ENCODE measurements at places on chromosomes 6 and 20.

GRCh38 chr6:144310765-144311164 lies 25.6 kb downstream of the UTRN start:
- DNase-seq: peak; percentile 47

DNA sequence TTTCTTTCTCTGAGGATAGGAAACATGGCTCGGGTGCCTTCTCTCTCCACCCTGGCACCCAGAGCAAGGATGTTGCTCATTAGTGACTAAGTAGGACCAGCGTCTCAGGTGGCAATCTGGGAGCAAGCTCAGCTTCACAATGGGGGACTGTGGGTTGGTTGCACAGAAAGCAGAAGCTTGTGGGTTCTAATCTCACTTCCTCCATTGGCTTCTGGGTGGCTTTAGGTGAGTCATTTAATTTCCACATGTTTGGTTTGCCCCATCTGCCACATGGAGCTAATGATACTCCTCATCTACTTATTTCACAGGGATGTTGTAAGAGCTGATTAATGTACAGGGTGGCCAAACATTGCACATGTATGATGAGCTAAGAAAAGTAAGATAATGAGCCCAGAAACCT lies 54.8 kb upstream of the AKIRIN2 start:
- DNase-seq: peak; percentile 57

DNA sequence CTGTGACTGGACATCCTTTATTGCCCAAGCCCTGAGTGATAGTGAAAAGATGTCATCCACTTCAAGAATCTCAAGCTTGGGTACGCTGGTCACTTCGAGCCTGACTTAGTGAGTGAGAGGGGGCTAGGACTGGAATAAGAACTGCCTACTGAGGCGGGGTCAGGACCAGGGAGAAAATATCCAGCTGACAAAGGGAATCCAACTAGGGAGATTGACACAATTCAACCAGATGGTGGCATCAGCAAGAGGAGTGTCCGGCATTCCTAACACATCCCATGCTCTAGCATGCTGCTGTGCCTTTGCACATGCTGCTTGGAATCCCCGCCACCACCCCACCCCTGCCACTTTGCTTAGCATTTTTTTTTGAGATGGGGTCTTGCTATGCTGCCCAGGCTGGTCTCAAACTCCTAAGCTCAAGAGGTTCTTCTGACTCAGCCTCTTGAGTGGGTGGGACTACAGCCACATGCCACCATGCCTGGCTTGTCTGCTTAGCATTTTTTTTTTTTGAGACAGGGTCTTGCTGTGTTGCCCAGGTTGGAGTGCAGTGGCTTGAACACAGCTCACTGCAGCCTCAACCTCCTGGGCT lies 6.5 kb upstream of the CEP250 start:
- DNase-seq: no peak

- DNase-seq: no peak
Observed at GRCh38 chr6:34284563-34285447, 36.0 kb upstream of the SMIM29 start.

DNA sequence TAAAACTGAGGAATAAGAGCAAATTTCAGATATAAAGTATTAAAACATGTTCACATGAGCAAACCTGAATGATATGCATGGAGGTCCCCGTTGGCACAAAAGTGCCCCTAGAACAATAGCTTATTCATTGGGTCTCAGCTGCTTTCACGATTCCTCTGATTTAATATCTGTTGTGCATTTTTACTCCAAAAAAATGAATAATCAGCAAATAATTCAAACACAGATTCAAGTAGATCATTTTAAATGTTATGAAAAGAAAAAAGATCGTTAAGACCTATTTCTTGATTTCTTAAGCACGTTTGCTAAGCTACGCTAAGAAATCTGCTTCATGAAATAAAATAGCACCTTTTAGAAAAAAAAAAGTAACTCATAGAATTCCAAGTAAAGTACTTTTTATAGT lies 21.7 kb downstream of the HUS1B start:
- no peak for DNase-seq

DNA sequence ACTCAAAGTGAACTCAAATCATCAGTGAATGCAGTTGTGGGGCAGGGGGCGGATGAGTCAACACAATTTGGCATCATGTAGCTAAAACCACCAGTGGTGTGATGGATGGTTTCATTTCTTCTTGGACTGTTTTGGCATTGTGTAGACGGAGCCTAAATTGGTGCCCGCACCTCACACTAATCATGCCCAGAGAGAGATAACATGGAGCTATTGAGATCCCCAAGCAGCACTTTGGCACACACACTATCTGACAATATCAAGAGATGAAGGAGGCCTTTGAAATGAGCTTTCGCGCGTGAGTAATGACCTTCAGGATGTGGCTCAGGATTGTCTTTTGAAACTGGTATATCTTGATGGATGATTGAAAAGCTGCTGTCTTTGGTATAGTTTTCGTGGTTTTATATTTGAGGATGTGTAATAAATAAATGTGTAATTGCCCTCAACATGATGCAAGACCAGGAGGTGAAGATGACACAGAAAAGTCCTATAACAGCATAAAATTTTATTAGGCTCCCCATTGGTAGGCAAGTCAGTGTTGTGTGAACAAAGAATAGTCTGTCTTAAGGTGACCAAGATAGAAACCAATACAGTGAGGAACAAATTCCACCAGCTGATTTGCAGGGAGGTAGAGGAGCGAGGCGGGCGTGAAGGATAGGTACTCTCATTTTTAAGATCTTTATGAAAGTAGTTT lies 174.2 kb downstream of the TSHZ2 start:
- DNase-seq: peak; percentile 70

DNA sequence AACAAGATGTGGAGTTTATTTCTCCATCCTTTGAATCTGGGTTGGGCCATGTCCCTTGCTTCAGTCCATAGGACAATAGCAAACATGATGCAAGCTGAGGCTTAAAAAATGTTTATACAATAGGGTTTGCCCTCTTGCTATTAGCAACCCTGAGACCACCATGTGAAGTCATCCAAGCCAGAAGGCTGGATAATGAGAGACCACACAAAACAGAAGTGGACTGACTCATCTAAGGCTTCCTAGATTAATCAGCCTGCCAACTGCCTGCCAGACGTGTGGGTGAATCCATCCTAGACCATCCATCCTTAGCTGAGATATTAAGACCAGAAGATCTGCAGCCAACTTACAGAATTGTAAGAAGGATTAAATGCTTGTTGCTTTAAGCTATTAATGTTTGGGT lies 38.1 kb upstream of the ISM1 start:
- DNase-seq: peak; percentile 23

DNA sequence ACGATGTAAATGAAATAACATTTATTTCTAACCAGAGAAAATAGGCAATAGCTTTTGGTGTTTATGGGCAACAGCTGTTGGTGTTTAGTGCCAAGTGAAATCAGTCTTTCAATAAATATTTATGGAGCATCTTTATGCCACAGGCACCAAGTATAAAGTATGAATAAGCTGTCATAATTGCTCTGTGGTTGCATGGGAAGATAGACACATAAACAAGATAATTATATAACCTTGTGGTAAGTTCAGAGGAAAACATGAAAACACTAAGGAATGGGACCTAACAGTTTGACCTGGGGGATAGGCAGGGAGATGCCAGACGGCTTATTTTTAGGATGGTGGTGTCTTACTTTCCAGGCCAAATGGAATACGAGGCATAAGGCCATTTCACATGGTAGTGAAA lies 110.9 kb downstream of the GFRAL start:
- DNase-seq: no peak

Measured in stimulated activated CD4-positive, alpha-beta T cell treated with anti-CD3 and anti-CD28 coated beads, Interleukin-1b, Interleukin-23, amount 100 ng/mL, for 48 hours (primary cell).